HL-60 (cell line): ENCODE measurements at places on chromosomes 16 and 17.

DNA sequence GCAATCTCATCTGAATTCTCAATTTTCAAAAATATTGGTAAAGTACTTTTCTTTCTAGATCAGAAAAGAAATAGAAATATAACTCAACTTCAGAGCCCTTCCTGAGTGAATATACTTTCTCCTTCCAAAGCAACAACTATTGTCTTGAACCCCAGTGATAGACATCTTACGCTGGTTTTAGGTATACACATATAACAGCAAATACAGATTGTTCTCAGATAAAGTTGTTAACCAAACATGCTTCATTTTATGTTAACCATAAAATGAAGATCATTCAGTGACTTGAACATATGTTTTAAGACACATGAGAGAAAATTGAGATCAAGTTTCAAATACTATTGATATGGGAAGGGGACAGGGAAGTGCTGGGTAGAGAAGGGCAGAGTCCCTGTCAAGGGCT lies 53.7 kb upstream of the C17orf78 start:
- no peak for DNase-seq

- DNase-seq = no peak
Observed at GRCh38 chr17:38875477-38876075, 5.7 kb downstream of the LASP1 start.

DNA sequence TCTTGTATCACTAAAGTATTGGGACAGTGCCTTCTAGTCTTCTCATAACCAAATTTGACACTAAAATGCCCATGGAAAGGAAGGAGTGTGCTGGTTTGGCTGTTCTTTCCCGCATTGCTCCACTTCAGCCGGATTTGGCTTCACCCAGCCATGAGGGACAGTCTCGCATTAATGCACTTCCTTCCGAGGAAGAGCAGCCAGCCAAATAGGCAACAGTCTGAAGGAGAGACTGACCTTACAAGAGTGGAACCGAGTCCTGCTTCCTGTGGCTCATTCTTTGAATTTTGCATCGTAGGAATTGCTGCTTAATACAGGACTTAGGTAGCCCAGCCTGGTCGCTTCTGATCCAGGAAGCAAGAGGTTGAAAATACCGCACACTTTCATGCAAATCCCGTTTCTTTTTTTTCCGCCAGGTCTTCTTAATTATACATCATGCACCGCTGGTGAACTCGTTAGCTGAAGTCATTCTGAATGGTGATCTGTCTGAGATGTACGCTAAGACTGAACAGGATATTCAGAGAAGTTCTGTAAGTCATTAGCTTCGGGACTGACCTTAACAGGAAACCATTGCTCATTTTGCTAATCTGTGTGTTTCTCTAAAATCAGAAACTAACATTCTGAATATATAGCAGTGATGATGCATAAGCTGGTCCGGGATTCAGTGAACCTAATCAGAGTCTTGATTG lies 38.2 kb downstream of the CLEC16A start:
- no peak for DNase-seq

- no peak for DNase-seq
Observed at GRCh38 chr17:38861399-38861843, 7.9 kb upstream of the RPL23 start.

- no peak for DNase-seq
Observed at GRCh38 chr16:87278191-87279093, 38.8 kb downstream of the C16orf95 start.

- DNase-seq = no peak
Observed at GRCh38 chr16:57976331-57976796, 5.4 kb upstream of the CNGB1 start.

- DNase-seq = no peak
Observed at GRCh38 chr17:62045517-62045916, 19.6 kb downstream of the MED13 start.

DNA sequence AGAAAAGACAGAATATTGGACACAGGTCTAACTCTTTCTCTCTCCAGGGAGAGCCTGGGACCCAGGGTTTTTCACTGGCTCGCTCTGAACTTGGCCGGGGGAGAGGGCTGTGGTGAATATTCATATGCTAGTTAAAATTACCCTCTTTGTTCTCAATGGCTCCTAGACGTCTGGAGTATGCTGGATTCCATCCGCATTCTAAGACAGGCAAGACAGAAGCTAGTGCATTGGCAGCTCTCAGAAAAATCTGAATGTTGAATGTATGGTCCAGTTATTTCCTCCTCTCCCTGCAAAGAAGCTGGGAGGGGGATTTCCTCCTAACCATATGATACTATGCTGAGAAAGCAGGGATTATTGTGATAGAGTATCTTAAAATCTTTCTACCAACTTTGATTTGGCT lies 5.6 kb upstream of the KRT34 start:
- DNase-seq = no peak

- no peak for DNase-seq
Observed at GRCh38 chr16:12899529-12900143, 1.8 kb upstream of the SHISA9 start.

- peak; percentile 90 for DNase-seq
Observed at GRCh38 chr16:30065943-30066760, 592 bp downstream of the ALDOA start.

- DNase-seq = no peak
Observed at GRCh38 chr16:3047387-3047720, 993 bp downstream of the MMP25 start.

- no peak for DNase-seq
Observed at GRCh38 chr17:8806253-8806925, 7.2 kb upstream of the MFSD6L start.

- DNase-seq = peak; percentile 46
Observed at GRCh38 chr17:15411384-15412198, 55.8 kb downstream of the CDRT4 start.

DNA sequence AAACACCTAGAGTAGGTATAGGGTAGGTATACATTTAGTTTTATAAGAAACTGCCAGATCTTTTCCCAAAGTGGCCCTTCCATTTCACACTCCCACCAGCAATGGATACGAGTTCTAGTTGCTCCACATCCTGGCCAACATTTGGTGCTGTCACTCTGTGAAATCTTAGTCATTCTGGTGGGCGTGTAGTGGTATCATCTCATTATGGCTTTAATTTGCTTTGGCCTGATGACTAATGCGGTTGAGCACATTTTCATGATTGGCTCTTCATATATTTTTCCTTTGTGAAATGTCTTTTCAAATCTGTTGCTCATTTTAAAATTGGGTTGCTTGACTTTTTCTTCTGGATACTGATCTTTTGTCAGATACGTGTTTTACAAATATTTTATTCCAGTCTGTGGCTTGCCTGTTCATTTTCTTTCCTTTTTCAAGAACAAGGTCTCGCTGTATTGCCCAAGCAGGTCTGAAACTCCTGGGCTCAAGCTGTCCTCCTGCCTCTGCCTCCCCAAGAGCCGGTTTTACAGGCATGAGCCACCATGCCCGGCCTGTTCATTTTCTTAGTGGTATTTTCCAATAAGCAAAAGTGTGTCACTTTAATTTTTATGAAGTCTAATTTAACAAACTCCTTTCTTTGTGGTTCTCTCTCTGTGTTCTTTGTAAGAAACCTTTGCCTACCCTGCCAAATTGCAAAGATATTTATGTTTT lies 192.4 kb downstream of the SEC14L1 start:
- DNase-seq = no peak

DNA sequence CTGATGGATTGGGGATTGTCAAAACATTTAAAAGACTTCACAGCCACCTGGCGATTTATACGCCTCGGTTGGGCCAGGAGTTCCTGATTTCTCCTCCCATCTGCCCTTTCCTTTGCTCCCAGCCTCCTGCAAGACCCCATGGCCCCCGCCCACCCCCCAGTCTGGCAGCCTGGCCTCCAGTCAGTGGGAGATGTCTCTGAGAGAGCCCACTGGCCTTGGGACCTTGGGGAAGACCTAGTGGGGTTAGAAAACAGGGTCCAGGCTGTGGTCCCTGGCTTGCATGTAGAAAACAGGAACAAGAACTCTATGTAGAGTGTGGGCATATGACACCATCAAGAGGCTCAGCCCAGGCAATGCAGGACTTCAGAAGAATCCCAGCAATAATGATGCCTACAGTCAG lies 209.4 kb upstream of the C16orf82 start:
- no peak for DNase-seq

- DNase-seq = no peak
Observed at GRCh38 chr17:409308-409847, 56.8 kb upstream of the RPH3AL start.

DNA sequence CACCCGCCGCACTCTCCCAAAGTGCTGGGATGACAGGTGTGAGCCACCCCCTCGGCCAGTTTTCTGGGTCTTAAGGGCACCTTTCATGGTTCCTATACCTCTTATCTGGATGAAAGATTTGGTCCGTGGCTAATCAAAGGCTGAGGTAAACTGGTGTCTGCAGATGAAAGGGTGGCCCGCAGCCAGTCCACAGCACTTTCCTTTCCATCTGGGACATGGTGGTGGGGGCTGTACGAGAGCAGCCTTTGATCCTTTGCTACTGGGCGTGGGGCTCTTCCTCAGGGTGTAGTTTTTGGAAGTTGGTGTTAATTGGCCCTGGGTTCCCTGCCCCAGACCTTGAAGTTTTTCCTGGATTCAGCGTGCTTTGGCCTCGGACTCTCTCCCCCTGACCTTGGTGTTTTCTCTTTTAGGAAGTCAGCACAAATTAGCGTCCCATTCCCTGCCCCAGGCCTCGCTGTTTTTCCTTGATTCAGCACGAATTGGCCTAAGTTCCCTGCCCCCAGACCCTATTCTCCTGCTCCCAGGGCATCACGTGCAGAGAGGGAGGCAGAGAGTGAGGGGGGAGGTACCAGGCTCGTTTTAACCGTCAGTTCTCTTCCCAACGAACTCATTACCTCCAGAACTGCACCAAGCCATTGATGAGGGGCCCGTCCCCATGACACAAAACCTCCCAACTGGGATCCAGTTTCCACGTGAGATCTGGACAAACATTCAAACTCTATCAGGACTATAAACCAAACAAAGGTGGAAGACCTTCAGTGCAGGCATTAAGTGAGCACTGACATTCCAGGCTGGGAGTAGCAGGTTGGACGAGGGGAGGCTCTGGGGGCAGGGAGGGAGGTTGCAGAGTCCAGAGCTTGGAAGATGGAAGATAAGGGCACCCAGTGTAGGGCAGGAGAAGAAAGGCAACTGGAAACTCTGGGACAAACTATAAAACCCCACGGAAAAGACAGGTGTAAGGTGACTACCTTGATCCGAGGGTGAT lies 11.6 kb downstream of the DPEP1 start:
- no peak for DNase-seq

DNA sequence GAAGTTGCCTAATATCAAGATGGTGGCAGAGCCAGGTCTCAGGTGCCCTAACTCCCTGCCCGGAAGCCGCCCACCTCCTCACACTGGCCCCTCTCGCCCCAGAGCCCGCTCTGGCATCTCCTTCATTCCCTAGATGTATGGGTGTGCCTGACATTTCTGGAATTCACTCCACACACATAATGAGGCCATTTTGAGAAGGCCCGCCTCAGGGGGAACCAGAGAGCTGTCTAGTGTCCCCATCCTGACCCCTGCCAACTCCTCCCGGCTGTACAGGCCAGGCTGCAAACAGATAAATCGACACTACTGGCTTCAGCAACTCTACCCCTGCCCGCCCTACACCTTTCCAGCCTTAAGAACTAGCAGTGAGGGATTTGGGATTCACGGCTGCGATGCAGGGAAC lies 7.7 kb downstream of the WNT3 start:
- no peak for DNase-seq

- DNase-seq = peak; percentile 85
Observed at GRCh38 chr17:38871247-38872015, 1.6 kb downstream of the LASP1 start.
